ENCODE measurements at places on chromosomes 6 and 20.
A peak's percentile ranks its signal among the peaks of the same experiment; 100 is the strongest.

DNA sequence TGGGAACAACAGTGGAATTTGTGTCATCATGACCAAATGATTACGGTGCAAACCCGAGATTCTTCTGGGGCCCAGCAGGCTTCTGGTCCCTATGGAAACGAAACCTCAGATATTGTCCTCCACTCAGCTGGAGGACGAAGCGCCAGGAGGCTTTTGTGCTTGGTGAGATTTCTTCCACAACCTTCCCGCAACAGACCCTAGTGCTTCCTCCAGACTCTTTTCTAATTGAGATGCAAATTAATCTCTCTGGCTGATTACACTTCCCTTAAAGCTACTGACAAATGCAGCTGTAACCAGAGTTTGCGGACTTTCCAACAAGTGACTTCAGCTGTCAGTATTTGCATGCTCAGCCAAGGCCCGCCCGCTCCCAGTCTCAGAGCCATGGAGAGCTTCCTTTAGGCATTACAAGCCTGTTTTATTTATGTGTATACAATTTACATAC, 96.0 kb downstream of the INSM1 start:
- peak; percentile 71 for DNase-seq

DNA sequence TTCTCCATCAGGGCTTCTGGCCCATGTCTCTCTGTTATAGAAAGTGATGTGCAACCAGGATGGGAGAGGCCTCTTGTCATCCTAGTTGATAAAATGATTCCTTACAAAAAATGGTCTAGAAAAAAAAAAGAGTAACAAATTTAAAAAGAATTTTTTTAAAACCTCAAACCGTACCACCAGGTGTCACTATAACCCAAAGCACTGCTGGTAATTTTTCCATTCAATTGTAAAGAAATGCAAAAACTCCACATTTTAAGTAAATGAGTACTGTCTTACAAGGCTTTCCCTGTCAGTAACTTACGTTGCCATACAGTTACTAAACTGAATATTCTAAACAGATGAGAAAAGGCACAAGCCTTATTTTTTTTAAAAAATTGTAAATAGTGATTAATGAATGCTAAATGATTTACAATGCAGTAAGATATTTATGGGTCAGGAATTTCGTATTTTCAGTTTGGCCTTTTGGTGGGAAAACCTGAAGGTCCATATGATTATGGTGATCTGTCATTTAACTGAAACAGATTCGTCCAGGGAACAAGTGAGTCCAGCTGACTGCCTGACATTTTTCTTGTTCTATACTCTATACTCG, 95.4 kb downstream of the OGFRL1 start:
- DNase-seq = peak; percentile 54

DNA sequence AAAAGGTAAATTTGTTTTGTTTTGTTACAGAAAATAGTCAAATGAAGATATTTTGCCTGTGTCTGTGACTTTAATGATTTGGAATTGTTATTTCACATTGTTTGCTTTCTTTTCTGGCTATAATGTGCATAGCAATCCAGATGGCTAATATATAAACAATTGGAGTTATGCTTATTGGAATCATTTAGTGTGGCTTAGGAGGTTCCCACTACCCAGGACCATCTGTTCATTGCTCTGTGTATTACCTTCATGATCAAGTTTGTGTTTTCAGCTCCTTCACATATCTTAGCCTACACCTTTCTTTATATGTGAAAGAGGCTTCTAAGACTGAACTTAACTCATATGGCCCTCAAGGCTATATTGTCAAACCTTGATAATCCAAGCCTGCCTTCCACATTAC, 232.9 kb downstream of the BCKDHB start:
- DNase-seq = no peak

- DNase-seq = no peak
Observed at GRCh38 chr6:95519228-95520037, 57.9 kb upstream of the MANEA start.

DNA sequence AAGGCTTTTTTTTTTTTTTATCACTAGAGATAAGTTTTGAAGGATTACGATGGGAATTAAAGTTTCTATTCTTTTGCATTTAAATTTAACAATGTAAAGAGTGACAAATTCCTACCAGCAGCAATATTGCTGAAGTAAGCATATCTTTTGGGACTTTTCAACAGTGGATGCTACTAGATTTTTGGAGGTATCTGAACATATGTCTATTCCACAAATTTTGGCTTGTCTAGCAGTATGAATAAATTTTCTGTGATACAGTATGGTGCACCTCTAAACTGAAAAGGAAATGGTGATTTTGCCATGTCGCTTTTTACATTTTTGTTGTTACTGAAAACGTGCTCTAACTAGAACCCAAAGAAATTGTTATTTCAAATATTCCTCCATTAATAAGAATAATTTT, 368.3 kb upstream of the MANEA start:
- DNase-seq = no peak

DNA sequence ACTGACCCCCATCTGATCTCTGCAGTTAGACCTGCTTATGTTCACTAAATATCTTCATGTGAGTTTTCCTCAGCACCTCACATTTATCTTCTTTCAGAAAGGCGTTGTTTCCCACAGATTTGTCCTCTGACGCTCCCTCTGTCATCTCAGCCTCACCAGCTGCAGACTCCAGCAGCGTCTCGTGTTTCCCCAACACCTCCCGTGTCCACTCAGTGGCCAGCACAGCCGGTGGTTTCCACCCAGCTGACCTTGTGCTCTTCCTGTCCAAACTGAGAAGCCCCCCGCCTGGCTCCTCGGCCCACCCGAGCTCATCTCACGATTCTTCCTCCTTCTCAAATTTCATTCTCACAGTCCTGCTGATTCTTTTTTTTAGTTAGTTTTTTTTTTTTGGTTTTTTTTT, 12.5 kb downstream of the ERMARD start:
- no peak for DNase-seq

- DNase-seq = no peak
Observed at GRCh38 chr6:43986177-43986825, 141.0 kb downstream of the MRPL14 start.
